Stimulated activated memory B cell treated with anti-CD40 and anti-IgM and Interleukin-4, amounts not matched to agents 10 μg/mL and 1 μg/mL and 100 μg/mL, for 72 hours (primary cell): ENCODE measurements at places on chromosomes 5 and 9.

DNA sequence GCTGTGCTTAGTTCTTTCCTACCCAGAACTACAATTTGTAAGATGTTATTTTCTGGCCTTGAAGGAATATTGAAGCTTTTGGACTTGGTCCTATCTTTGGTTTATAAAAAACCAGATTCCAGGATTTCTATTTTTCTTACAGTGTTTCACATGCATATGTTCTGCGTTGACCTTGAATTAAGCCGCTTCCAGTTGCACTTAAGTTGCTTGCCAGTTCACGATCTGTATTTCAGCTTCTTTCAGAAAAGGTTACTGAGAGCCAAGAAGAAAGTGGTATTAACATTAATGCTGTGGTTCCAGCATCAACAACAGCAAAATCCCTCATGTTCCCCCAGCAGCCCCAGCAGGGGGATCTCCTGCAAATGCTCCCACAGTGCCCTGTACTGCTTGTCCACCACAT, 156.4 kb upstream of the ADAMTS16 start:
- ATAC-seq = no peak
- no peaks in the 10 kb centered on the region for H3K27me3 ChIP-seq
- H3K4me1 ChIP-seq = no peaks in the 10 kb centered on the region
- no peaks in the 10 kb centered on the region for H3K36me3 ChIP-seq

DNA sequence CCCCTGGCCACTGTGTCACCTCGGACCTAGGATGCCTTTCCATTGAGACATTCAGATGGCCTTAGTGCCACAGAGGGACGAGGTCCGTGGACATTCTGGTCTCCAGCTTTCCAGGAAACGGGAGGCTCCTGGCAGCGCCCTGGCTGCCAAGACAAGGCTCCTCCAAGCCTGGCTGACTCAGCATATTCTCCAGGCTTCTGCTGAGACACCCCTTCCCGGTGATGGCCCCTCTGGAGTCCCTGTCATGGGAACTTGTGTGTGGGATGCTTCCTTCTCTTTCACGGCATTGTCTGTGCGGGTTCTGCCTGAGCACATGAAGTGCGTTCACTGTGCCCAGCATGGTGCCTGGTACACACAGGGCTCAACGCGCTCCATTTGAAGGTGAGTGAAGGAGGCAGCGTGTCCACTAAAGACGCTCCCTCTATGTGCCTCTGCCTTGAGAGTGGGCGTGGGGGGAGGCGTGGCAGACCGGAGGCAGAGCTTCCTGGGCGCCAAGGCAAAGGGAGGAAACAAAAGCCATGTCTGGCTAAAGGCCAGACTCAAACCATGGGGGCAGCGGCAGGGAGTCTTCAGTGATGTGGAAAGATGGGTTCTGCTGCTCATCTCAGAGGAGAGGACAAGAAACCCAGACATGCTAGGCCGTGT, 46.4 kb upstream of the PRRC2B start:
- H3K36me3 ChIP-seq = no peaks in the 10 kb centered on the region
- H3K27me3 ChIP-seq = peaks cover 15% of the 10 kb centered on the region
- H3K4me1 ChIP-seq = peaks cover 12% of the 10 kb centered on the region

DNA sequence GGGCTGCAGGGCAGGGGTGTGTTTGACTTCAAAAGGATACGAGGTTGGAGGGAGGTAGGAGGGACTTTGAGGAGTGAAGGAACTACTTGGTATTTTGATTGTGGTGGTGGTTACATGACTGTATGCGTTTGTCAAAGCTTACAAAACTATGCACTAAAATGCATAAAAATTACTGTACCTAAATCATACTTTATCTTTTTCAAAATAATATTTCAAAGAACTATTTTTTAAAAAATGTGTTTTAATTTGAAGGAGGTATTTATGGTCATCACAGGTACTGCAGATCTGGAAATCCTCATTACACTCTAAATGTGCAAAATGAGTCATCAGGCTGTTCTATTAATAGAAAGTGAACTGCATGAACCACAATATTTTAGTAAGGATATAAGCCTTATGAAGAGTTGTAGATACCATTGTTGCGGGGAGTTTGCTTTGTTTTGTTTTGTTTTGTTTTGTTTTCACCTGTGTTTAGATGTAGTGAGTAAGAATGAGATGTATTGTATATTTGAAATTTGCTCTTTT, 116.9 kb downstream of the ARRDC3 start:
- no peaks in the 10 kb centered on the region for H3K27me3 ChIP-seq
- no peak overlapping the region for H3K4me3 ChIP-seq
- H3K36me3 ChIP-seq = no peaks in the 10 kb centered on the region
- ATAC-seq = peak; percentile 47
- peaks cover 12% of the 10 kb centered on the region for H3K4me1 ChIP-seq
- peak overlapping the region; percentile 46 for H3K27ac ChIP-seq

GRCh38 chr5:8906303-8906967, 639.4 kb downstream of the SEMA5A start:
- H3K27me3 ChIP-seq = no peaks in the 10 kb centered on the region
- no peak overlapping the region for H3K27ac ChIP-seq
- H3K4me1 ChIP-seq = no peaks in the 10 kb centered on the region
- H3K36me3 ChIP-seq = no peaks in the 10 kb centered on the region
- ATAC-seq = no peak

GRCh38 chr5:61277190-61277589, 54.9 kb upstream of the ZSWIM6 start:
- H3K27me3 ChIP-seq = peaks cover 11% of the 10 kb centered on the region
- peaks cover 39% of the 10 kb centered on the region for H3K4me1 ChIP-seq
- H3K27ac ChIP-seq = peak overlapping the region; percentile 53
- H3K36me3 ChIP-seq = no peaks in the 10 kb centered on the region
- peak overlapping the region; percentile 46 for H3K4me3 ChIP-seq

GRCh38 chr5:134133188-134133994, 18.9 kb downstream of the TCF7 start:
- peaks cover 97% of the 10 kb centered on the region for H3K4me1 ChIP-seq
- ATAC-seq = no peak
- H3K4me3 ChIP-seq = peak overlapping the region; percentile 61

DNA sequence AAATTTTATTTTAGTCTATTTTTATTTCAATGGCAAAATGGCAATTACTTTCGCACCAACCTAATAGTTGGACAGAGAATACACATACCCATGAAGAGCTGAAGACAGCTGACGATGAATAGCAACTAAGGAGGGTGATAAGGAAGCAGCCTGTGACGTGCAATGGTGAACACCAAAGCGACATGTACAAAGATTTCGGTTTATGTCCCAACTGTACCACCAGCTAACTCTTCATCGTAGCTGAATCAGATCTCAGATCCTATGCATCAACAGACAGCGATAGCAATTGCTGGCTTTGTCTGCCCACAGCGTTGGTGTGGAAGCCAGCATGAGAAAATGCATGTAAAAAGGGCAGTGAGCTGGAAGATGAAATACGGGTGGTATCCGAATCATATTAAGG, 130.6 kb upstream of the ANKH start:
- no peaks in the 10 kb centered on the region for H3K36me3 ChIP-seq
- ATAC-seq = no peak
- H3K27me3 ChIP-seq = no peaks in the 10 kb centered on the region
- no peak overlapping the region for H3K4me3 ChIP-seq
- H3K4me1 ChIP-seq = peaks cover 36% of the 10 kb centered on the region

DNA sequence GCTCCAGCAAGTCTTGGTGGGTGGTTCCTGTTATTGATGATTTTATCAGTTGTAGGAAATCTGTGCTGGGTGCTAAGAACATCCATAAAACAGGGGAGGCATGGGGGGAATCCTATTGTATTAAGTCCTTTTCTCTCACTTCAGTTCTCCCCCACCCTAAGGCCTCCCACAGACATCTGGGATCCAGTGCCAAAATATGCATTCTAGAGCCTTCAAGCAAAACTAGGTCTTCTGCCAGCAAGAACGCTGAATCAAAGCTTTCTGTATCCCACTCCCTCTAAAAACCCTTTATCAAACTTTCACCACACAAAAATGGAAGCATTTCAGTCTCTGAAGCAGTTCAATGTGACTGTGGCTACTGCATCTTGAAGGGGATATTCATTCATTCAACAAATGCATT, 281.9 kb downstream of the GAS1 start:
- no peaks in the 10 kb centered on the region for H3K36me3 ChIP-seq
- no peaks in the 10 kb centered on the region for H3K4me1 ChIP-seq
- no peak for ATAC-seq
- H3K4me3 ChIP-seq = no peak overlapping the region
- no peaks in the 10 kb centered on the region for H3K27me3 ChIP-seq

- H3K4me1 ChIP-seq = no peaks in the 10 kb centered on the region
- no peak for ATAC-seq
- no peak overlapping the region for H3K27ac ChIP-seq
- no peak overlapping the region for H3K4me3 ChIP-seq
Measured at GRCh38 chr9:68492806-68493205, 47.9 kb downstream of the TMEM252 start.

DNA sequence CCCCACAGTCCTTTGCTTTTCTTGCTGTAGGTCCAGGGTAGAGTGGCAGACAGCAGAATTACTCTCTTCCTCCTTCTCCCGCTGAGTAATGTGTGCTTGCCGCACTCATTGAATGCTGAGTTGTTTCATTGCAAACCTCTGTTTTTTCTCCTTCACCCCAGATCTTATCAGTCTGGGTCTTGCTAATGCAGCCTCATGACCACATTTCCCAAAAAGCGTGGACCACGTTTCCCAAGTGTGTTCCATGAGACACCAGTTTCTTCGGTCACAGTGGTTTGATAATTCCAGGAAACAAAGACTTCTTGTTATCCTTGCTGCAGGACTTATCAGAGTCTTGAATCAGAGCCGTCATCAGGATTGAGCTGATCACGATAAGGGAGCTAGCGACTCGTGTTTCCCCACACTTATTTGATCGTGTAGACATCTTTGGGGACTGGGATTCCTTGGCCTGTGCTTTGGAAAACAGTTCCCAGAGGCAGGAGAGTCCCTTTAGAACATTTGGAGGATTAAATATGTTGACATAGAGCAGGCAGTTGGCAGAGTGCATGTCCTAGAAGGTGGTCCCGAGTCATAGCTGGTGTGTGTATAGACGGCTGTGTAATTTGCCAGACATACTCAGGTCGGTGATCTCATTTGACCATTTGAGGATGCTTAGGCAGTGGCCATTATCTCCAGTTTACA, 4.4 kb downstream of the LRRC8A start:
- H3K36me3 ChIP-seq = peaks cover 14% of the 10 kb centered on the region
- H3K4me1 ChIP-seq = peaks cover 50% of the 10 kb centered on the region
- H3K27ac ChIP-seq = no peak overlapping the region
- H3K27me3 ChIP-seq = no peaks in the 10 kb centered on the region
- no peak overlapping the region for H3K4me3 ChIP-seq
- no peak for ATAC-seq

DNA sequence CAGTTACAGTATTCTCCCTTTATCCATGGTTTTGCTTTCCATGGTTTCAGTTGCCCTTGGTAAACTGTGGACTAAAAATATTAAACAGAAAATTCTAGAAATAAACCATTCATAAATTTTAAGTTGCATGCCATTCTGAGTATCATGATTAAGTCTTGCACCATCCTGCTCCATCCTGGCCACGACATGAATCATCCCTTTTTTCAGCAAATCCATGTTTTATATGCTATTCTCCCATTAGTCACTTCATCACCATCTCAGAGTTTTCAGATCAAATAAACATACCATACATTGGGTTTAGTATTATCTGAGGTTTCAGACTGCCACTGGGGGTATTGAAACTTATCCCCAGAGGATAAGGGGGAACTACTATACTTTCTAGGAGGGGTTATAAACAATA, 234.4 kb upstream of the ATP10B start:
- no peaks in the 10 kb centered on the region for H3K36me3 ChIP-seq
- no peak overlapping the region for H3K27ac ChIP-seq
- H3K4me1 ChIP-seq = no peaks in the 10 kb centered on the region
- H3K27me3 ChIP-seq = no peaks in the 10 kb centered on the region

DNA sequence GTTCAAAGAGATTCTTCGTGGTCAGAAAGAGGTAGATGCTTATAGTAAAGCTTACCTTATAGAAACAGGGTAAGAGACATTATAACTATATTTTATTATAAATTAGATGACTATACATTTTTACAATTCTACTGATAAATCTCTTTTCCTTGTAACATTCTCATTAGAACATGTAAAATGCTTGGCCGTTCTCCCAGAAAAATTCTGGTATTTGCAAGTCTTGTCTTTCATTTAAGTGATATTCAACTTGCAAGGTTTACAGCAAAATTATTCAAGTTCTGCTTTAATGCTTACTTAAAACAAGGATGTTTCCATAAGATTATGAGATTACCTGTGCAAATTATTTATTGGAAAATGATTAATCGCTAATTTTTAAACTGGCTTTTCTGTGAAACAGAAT, 41.3 kb upstream of the CDH18 start:
- no peak overlapping the region for H3K4me3 ChIP-seq
- H3K27me3 ChIP-seq = no peaks in the 10 kb centered on the region
- H3K4me1 ChIP-seq = no peaks in the 10 kb centered on the region
- H3K36me3 ChIP-seq = no peaks in the 10 kb centered on the region
- no peak overlapping the region for H3K27ac ChIP-seq
- ATAC-seq = no peak

DNA sequence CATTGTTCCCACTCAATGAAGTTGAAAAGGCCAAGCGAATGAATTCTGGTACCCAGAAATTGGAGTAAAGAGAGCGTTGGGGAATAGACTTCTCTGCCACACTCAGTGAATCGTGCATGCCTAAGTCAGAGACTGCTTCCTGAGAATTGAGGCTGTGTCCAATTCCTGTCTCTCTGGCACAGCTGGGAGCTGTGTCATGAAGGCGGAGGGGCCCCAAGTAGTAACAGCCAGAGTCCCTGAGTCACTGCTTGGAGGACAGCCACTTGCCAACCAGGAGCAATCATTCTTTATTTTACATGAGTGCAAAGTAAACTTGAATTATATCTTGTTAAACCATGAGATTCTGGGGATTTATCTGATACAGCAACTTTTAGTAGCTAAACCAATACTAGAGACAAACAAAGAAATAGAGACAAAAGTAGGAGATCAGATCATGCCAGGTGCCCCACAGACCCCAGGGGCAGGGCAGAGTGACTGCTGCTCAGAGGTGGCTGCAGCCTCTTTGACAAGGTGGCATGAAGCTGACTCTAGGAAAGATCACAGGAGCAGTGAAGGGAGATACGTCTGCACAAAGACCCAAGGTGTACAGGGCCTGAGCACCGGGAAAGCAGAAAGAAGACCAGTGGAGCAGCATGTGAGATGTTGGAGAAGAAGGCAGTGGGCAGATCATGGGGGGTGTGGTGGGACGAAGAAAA, 246.0 kb downstream of the GADD45G start:
- H3K4me1 ChIP-seq = no peaks in the 10 kb centered on the region
- no peak overlapping the region for H3K27ac ChIP-seq
- no peak overlapping the region for H3K4me3 ChIP-seq
- ATAC-seq = no peak
- H3K27me3 ChIP-seq = peaks cover 10% of the 10 kb centered on the region

DNA sequence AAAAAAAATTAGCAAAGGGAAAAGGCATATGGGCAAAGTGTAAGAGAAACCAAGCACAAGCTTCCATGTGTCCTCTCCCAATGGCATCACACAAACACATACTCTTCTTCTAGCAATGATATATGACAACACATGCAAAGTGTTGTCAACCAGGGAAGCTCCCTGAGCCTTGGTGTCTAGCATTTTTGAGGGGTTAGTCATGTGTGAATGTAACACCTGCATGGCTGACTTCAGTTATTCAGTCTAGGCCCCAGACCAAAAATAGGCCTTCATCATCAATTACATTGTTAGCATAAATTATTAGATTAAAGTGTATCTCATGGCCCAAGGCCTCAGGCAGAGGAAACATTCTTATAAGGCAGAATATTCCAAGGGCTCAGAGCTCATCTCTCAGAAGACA, 450.0 kb downstream of the TLE1 start:
- H3K4me1 ChIP-seq = no peaks in the 10 kb centered on the region
- no peaks in the 10 kb centered on the region for H3K36me3 ChIP-seq
- no peak overlapping the region for H3K4me3 ChIP-seq
